ENCODE measurements at places on chromosomes 7 and 10. TPM values are rescaled to one million over a fixed set of nuclear protein-coding genes. Genes with fewer than 3 reads are reported as not detected.

Gene SPOCK2
- 0.16 TPM for total RNA-seq

Gene RET
- total RNA-seq = 2.4 TPM

Gene VAX1
- not detected for total RNA-seq

Gene C10orf95
- total RNA-seq = not detected

Gene SH2D4B
- not detected for total RNA-seq

Gene CHAT
- not detected for total RNA-seq

Gene NUPR2
- not detected for total RNA-seq

Gene PVRIG
- total RNA-seq = not detected

Gene C7orf57
- 0.24 TPM for total RNA-seq

Gene GIMAP6
- total RNA-seq = 0.16 TPM

Gene TWIST1
- total RNA-seq = 322 TPM

Gene ZNF467
- total RNA-seq = 0.36 TPM

Gene HOXA4
- not detected for total RNA-seq

Gene ADAM22
- 5.5 TPM for total RNA-seq

Gene METTL2B
- total RNA-seq = 32.6 TPM

Gene TM9SF3
- 102 TPM for total RNA-seq

Gene DENND2A
- total RNA-seq = 61.8 TPM

Gene HABP2
- total RNA-seq = not detected

Gene COL28A1
- under 0.01 TPM for total RNA-seq

Gene AKR1D1
- total RNA-seq = not detected

Gene PBLD
- 9.9 TPM for total RNA-seq

Gene NANOS1
- total RNA-seq = 1.5 TPM

Gene TECTB
- total RNA-seq = not detected

Data from hair follicle dermal papilla cell (primary cell).